ENCODE measurements at places on chromosomes 2 and 18.

DNA sequence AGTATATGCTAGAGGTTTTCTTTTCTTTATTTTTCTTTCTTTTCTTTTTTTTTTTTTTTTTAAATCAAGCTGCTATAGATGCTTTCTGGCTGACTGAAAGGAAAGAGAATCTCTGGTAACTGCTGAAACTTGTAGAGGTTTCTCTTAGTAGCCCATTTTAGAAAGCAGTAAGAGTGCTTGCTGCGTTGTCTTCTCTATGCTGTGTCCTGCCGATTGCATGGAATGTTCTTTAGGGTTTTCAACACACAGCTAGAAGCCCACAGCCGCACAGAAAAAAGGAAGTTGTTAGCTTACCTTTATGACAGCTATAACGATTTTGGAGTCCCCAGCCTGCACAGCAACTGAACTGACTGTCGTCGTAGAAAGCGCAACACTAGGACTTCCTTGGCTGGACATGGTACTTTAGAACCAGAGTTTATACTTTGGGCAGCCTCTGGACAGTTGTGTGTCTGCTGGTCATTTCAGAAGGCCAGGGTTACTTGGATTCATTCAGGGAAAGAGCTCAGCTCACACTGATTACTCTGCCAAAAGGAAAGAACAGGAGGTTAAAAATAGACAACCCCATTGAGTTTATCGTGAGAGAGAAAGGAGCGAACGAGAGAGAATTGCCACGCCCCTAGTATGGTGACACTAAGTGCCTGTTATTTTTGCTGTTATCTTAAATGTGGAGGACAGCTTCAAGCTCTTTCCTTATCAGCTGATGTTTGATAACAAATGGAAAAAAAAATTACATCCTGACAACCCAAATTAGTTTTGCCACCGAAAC, at the start of gene CCDC141:
Gene CCDC141 (minus strand): TSS at position 592 of the 766 bp plus-strand sequence. CDS start 196 bp downstream, at position 396.
- DNase-seq = no peak

DNA sequence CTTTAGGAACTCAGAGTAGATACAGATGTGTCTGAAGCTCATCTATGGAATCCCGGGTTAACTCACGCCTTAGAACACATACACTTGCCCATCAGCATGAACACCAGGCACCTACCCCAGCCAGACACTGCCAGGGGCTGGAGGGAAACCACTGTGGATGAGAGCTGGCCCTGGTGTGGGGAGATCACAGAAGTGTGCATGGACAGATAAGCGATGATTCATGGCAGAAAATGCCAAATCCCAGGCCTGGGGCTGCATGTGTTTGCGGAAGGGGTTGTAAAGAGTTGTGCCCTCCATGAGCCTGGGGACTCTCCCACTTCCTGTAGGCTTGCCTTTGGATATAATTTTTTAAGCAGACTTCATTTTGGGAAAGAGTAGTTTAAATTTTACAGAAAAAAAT, 193.4 kb downstream of the FHOD3 start:
- no peak for DNase-seq

DNA sequence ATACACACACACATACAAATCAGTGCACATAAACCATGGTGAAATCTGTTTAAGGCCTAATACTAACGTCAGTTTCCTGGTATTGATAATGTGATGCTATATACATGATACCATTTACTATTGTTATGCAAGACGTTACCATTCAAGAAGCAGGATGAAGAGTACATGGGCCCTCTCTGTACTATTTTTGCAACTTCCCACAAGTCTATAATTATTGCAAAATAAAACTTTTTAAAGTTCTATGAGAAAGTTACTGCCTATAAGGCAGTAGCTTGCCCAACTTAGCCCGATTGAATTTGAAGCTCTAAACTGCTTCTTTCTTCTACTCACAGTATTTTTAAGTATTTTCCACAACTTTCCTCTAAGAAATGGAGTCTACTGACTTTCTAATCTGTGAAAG, 74.0 kb downstream of the BCL2 start:
- no peak for DNase-seq

- no peak for DNase-seq
These were observed 37.0 kb downstream of the ZC3H8 start for GRCh38 chr2:112217854-112218253.

DNA sequence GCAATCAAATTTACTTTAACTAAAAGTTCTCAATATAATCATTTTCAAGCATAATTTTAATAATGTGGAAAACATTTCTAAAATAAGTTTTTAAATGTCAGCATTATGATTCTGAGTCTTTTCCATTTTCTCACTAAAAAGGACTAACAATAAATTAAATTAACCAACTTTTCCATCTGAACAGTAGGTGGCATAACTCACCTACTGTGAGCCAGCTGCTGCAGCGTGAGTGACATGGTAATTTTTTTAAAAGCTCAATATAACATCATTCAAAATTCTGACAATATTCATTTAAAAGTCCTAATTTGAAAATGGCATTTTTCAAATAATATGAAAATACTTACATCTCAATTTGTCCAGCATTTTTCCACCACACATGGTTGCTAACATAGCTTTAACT, 66.5 kb downstream of the DTNB start:
- DNase-seq = no peak

DNA sequence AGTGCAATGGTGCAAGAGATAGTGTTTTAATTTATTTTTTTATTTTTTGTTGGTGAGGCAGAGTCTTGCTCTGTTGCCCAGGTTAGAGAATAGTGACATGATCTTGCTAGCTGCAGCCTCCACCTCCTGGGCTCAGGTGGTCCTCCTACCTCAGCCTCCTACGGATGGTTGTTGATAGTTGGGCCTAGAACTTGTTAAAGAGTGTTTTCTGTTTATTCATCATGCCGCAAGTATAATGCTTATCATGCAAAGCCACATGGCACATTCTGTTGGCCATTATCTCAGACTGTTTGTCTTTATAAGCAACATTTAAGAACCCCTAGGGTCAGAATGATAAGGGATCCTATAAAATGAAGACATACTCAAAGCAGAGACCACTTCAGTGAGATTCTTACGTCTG, 1.7 kb downstream of the UGGT1 start:
- DNase-seq = no peak

DNA sequence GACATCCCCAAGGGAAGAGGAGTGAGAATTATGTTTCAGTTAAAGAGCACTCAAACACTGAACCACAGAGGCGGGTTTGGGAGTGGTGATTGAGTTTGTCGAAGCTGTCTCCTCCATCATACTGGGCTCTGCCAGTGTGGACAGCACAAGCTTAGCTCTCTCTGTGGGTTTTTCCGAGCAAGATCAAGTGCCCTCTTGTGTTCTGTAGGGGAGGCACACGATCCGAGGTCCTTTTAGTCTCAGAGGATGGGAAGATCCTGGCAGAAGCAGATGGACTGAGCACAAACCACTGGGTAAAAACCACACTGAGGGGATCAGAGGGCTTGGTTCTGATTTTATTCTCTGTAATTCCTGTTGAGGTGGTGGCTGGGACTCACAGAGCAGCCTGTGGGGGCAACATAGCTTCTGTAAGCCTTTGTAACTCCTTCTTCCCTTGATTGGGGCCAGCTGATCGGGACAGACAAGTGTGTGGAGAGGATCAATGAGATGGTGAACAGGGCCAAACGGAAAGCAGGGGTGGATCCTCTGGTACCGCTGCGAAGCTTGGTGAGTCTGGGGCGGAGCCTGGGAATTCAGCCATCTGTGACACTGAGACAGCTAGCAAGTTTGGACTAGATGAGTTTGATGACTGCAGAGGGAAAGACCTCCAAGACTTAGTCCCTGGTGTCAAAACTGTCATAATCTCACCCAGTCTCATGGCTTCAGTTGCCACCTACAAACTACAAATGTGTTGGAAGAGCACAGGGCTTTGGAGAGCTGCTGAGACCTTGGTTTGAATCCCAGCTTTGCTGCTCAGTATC, 2.0 kb downstream of the NAGK start:
- DNase-seq = no peak

DNA sequence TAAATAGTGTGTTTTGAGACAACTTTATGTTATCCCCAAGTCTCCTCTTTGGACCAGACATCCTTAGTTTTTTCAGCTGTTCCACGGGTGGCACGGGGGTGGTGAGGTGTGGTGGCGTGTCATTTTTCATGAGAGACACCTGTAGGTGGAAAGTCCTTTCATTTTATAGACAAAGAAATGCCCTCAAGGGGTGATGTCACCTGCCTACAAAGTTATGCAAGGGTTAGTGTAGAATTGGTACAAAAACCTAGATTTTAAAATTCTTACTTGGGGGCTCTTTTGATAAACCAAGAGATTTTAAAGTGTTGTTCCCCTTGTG, 15.3 kb downstream of the CTDP1 start:
- no peak for DNase-seq

GRCh38 chr2:67260343-67261277, 136.5 kb upstream of the ETAA1 start:
- peak; percentile 86 for DNase-seq

DNA sequence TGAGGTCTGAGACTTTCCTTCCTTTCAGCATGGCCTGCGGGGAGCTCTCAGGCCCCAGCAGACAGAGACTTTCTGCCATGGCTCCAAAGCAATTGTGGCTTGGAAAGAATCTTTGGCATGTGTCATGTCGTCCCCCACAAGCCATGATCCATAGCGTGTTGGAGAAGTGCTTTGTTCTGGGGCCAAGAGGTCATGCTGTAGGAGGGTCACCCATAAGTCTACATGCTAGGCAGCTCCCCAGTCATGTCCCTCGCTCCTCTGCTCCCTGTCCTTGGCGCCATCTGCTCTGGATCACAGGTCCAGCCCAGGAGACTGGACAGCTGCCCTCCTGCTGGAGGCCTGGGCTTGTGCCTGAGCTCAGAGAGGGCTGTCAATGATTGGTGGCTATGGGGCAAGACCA, 78.8 kb upstream of the LCLAT1 start:
- DNase-seq = no peak

- DNase-seq = no peak
These were observed 17.0 kb upstream of the FZD7 start for GRCh38 chr2:202016579-202017227.

- DNase-seq = no peak
These were observed 27.7 kb upstream of the CPS1 start for GRCh38 chr2:210528716-210529115.

DNA sequence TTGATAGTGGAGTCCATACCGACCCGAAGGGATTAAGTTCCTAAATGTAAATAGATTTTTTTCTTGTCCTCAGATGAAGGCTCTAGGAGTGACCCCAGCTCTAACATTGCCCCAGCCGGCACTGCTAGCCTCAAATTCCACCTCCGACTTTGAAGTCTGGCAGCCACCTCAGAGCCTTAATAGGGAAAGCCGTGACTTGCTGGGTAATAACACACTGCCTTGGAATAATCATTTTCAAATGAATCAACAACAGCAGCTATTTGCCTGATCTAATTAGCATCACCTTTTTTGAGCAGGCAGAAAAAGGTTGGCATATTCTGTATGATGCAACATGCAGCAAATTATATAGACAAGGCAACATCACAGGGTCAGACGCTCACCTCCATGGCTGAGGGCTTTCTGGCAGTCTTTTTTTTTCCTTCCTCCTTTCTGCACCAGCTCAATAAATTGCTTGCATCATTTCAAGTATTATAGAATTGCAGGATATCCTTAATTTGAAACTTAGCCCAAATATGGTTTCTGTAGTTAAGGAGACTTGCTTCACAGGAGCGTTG, 276.5 kb upstream of the ATP5MC3 start:
- DNase-seq = no peak

DNA sequence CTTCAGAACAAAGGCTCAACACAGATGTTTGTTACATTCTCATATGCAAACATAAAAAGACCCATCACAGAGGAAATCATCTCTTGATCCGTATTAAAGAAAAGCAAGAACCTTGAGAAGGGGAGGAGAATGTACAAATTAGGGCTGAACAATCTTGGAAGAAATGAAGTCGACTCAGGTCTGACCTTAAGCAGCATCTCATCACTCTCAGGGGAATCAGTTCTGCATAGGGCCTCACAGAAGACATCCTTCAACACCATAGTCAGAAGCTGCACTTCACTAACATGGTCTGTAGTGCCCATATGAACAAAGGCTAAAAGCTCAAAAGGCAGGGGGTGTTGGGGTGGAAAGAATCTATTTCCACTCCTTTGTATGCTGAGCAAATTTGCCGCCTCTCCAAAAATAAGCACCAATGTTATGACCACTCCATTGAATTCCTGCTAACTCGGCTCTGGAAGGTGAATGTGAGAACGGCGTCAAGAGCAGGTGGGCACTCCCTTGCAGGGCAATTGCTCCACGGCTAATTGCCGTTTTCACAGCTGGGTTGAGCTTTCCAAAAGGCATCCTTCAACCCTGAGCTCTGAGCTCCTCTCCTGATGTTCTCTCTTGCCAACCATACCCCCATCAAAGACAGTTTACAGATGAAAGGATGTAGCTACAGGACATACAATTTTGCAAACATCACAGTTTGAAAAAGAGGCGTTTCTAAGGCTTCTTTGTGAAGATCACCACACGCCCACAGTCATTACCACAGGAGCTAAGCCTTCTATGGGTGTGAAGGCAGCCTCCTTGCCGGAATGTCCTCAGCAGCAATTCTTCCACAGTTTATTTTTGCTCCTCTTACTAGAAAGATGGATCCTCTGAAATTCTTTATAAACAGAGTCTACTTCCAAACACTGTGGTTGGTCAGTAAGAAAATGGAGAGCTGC, 10.0 kb downstream of the KLF7 start:
- no peak for DNase-seq

Measured in HS-27A (cell line).